ENCODE measurements at places on chromosomes 5 and 9.

DNA sequence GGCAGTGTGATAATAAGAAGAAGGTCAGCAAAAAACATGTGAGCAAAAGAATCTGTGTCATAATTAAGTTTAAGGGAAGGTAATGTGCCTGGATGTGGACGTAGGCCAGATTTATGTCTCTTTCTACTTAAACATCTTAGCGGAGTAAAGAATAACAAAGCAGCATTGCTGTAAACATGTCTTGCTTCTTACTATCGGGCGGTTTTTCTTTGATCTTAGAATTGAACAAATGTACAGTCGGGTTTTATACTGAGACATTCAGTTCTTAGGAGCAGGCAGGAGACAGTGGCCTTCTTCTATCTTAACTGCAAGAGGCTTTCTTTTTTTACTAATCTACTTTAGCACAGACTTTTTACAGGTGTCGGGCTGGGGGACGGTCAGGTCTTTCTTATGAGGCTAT is 40.4 kb upstream of the FLT4 start:
- no peak for DNase-seq

- peak; percentile 34 for DNase-seq
Measured at GRCh38 chr5:148827723-148828122, 1.3 kb downstream of the ADRB2 start.

GRCh38 chr5:119343766-119344165 is 12.1 kb upstream of the TNFAIP8 start:
- peak; percentile 41 for DNase-seq

DNA sequence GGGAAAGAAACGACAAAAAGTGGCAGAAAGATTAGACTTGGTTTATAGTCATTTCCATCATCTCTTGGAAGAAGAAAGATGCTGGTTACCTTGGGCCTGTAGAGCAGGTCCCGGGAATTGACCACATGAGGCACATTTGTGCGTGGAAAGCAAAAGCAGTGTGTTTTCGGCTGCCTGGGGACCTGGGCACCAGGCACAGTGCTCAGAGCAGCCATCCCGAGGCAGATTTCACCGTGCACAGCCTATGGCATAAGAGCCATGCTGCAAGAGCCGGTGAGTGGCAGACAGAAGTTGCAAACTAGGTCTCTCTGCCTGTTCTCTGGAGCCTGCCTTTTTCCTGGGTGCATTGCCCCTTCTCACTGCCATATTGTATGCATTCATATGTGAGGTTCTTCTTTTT is 77.0 kb downstream of the ICE1 start:
- DNase-seq = no peak

DNA sequence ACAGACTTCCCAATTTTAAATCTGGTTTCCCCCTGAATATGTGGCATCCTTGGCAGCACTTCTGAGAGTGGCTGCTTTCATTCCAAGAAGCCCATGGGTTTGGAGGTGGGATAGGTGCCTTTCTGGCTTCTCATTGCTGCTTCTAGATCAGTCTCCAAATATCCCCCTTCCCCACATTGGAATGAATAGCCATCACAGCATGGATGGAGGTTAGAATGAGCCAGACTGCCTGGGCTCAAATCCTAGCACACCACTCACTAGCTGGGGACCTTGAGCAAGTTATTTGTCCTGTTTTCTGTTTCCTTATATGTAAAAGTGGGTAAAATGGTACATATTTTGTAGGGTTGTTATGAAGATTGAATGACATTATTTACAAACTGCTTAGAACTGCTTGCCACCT is 13.8 kb upstream of the IL13 start:
- no peak for DNase-seq

DNA sequence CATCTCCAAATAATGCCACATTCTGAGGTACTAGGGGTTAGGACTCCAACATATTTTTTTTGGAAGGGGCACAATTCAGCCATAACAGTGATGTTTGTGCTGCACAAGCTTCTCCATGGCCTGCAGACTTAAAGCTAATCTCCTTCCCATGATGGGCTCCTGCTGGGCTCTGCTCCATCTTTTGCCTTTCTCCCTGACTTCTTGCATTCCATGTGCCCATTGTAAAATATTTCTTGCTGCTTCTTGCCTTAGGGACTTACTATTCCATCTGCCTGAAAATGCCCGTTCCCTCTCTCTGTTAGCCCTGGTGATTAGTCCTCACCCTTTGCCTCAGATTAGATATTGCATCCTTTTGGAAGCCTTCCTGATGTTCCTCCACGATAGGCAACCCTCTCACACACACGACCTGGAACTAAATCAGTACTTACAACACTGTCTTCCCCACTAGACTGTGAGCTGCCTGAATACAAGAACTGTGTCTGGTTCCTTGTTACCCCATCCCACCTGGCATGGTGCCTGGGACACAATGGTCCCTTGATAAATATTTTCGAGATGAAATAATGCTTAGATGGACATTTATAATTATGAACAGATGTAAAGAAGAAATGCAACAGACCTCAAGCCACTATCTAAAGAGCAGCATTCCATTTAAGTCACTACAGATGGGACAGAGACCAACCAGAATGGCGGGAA is 33.5 kb downstream of the OR1J1 start:
- DNase-seq = no peak

DNA sequence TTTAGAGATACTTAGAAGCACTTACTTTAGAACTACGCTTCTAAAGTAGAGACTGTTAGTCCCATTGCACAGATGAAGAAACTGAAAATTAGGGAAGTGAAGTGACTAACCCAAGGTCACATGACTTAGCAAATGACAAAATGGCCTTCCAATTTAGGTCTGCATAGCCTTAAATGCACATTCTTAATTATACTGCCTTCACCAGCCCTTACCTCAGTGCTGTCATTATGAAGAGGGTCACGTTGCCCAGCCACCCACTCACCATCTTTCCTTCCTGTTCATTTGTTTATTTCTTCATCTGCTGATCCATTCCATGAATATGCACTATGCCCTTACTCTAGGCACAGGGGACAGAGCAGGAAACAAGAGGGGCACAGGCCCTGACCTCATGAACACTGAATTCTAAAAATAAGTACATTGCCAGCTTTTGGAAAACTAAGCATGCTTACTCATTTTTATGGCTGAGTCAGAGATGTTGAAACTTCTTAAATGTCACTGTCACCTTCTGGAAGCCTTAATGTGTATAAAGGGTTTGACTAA is 8.6 kb downstream of the HAVCR2 start:
- peak; percentile 73 for DNase-seq

DNA sequence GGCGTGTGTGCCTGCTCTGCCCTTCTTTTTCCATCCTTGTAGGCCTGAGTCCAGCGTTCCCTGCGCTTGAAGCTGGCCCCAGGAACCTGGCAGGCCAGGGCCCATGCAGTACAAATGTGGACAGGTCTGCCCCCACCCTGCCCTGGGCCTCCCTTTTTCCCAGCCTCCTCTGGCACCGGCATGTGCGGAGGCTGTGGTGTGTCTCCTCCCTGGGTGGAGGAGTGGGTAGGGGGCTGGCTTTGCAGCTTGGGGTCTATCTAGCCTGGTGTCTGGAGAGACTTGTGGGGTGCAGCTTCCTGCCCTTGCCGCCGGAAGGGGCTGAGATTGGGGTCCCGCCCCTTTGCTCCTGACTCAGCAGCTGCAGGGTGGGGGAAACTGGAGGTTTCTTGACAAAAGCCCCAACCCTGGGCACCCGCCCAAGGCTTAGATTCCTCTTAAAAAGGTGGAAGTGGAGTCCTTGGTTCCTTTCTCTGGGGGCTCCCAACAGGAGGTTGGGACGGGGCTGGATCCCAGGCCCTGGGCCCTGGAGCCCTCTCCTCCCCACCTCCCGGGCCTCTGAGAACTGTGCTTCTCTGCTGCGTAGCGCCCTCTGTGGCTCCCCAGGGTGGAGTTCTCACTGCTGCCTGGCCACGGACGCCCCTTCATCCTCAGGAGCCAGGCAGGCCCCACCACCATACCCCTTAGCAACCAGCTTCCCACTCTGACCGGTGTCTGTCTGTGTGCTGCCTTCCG is 18.0 kb downstream of the RXRA start:
- DNase-seq = no peak

DNA sequence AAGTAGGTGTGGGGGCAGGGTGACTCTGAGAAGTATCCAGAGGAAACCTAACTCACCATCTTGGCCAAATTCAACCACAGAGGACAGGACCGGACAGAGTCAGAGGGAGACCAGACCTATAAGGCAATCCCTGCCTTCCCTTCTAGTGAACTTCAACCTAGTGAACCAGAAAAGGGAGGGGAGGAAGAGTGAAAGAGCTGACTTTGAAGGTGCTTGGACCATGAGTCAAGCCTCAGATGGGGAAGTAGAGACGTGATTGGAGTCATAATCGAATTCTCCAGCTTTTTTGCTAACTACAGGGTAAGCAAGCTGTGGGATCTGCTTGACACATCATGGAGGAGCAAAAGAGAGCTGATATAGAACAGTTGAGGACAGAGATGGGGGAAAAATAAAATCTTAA is 18.8 kb upstream of the KIF2A start:
- peak; percentile 61 for DNase-seq

DNA sequence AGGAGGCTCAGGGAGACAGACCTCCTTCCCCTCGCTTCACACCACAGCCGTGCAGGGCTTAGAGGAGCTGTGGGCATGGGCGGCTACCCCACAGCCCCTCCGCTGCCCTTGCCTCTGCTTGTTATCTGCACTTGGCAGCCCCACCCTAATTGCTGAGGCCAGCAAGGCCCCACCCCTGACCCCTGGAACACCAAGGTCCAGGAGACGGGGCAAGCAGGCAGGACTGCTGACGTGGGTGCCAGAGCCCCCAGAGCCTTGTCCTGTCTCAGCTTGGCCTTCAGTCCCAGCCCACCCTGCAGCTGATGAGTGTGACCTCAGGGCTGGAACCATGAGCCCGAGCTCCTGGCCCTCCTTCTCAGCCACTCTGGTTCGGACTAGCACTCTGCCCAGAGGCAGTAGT is 29.1 kb upstream of the NEURL1B start:
- DNase-seq = no peak

DNA sequence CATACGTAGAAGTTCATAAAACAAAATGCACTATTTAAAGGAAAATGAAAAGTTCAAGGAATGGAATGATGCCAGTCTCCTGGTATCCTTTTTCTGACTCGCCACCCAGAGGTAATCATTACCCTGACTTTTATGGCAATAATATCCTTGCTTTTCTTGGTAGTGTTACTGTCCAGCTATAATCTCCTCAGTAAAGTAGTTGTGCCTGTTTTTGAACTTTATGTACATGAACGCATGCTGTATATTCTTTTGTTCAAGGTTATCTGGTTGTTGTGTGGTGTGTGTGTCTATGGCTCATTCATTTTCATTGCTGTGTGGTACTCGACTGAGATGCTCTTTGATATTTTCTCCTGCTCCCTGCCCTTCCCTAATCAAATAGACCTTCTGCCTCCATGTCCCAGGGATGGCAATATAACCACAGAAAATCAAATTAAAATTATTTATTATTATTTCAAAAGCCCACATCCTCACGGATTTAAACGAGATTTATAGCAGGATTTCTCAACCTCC is 29.2 kb upstream of the FBP1 start:
- DNase-seq = peak; percentile 29

DNA sequence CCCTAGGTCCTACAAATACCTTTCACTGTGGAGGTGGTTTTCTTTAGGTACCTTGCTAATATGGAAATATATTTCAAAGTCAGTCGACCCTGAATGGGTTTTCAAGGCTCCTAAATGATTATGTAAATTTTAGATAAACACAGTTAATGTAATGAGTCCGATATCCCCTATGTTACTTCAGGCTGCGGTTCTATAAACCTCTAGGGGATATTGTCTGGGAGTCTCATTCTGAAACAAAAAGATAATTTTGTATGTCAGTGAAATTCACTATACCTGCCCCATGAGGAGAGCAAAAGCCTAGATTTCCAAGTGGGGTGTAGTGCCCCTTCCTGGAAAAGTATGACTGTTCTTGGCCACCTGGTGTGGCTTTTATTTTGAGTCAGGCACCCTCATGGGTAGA is 377.3 kb downstream of the ICE1 start:
- DNase-seq = no peak

DNA sequence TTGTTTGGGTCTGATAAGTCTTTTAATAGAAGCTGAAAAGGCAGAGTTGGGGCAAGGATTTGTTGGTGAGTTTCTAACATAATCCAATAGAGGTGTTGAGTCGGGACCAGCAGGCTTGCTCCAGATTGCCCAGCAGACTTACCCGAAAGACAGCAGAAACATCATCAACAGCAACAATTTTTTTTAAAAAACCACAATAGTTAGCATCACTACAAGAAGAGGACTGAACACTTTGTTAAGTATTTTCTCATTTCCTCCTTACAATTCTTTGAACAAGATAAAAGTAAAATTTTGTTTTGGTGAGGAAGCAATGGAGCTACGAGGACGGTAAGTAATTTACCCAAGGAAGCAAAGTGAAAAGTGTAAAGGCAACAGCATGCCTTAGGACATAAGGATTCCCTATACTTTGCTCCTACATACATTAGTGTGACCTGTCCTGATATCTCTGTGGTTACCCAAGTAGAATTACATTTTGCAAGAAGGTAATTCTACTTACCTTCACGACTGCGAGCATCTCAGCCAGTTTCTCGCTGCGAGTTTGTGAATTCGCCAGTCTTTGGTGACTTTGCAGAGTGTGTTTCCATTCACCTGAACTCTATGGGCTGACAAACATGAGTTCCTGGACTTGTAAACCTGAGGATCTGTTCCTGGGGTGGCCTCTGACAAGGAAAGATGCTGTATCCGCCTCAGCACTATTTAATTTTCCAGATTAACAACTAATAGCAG is 13.2 kb downstream of the ITK start:
- DNase-seq = no peak

DNA sequence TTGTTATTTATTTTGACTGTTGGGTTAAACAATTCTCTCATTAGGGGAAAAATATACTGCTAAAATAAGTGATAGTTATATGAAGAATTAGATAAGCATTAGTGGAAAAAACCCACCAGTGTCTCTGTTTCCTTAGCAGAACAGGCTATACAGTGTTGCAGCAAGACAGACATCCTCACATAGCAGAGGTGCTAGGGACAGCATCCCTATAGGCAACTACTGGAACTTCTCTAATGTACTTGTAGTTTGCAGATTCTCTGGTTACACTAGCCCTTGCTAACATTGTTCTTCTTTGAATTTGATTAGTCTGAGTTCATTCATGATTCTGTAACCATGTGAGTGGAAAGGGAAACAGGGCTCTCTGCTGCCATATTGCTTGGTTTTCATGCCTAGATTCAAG is 661.8 kb upstream of the RGMB start:
- no peak for DNase-seq

GRCh38 chr9:134025606-134026541 is 593 bp downstream of the BRD3OS start:
- DNase-seq = peak; percentile 46

- DNase-seq = no peak
Measured at GRCh38 chr5:145683431-145683830, 151.7 kb downstream of the PRELID2 start.

- no peak for DNase-seq
Measured at GRCh38 chr9:95903398-95903797, 27.9 kb downstream of the ERCC6L2 start.

DNA sequence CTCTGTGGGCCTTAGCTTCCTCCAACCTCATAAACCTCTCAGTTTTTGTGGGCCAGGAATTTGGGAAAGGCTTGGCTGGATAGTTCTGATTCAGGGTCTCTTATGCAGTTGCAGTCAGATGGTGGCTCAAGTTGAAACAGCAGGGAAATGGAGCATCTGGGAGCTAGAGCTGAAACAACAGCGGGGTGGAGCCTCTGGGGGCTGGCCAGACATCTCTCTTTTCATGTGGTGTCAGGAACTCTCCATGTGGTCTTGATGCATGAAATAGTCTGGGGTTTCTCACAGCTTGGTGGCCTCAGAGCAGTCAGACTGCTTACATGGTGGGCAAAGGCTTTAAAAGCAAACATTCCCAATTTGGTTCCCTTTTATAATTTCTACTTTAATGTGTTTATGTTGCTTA is 13.5 kb downstream of the ZNF346 start:
- no peak for DNase-seq

GRCh38 chr5:74320526-74320925 is 320.0 kb downstream of the ENC1 start:
- peak; percentile 38 for DNase-seq

All from kidney tubule cell (primary cell).